CD4-positive, alpha-beta T cell treated with Interferon alpha-2 for 1 hour (primary cell): ENCODE measurements at places on chromosomes 13 and 19.

- DNase-seq, result no peak
These were observed 82.3 kb downstream of the FGF9 start for GRCh38 chr13:21753117-21753729.

- no peak for DNase-seq
These were observed 140.8 kb downstream of the MIPEP start for GRCh38 chr13:23748109-23748990.

DNA sequence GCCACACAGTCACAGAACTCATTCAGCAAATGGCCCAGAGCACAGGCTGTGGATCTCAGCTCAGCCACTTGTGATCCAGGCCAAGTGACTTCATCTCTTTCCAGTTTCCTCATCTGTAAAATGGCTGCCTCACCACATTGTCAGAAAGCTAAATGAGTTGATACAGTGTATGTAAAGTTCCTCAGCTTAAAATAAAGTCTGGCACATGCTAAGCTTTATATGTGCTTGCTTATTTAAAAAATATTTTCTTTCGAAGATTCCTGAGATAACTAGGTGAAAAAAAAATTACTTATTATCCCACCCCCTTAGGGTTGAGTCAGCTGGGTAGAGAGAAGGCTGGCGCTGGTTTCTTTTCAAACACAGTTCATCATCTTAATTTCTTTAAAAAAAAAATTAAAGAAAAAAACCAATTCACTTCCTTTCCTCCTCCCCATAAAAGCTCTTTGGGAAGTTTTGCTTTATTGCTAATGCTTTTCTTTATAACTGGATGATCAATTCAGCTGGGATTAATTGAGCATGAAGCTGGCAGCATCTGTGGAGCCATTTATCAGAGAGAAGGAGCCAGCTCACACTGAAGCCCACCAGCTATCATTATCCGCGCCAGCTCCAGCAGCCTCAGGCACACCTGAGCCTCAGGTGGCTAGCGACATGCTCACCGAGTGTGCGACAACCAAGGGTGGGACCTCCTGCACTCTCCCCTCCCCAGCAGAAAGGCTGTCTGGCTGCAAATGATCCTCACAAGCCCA, 354.9 kb downstream of the FOXO1 start:
- DNase-seq, result no peak

GRCh38 chr19:46296722-46297461, at the start of gene HIF3A:
Gene HIF3A (plus strand): TSS chr19:46297042. CDS start chr19:46297077, 35 bp downstream.
- DNase-seq, result no peak

- no peak for DNase-seq
These were observed 232.5 kb downstream of the ZNF536 start for GRCh38 chr19:30604657-30605056.

GRCh38 chr13:50401721-50402465, 386.6 kb downstream of the KCNRG start:
- no peak for DNase-seq

- DNase-seq, result no peak
These were observed 64.9 kb upstream of the MED4 start for GRCh38 chr13:48159826-48160225.

- DNase-seq, result no peak
These were observed 4.1 kb downstream of the ZIC5 start for GRCh38 chr13:99967498-99967868.

DNA sequence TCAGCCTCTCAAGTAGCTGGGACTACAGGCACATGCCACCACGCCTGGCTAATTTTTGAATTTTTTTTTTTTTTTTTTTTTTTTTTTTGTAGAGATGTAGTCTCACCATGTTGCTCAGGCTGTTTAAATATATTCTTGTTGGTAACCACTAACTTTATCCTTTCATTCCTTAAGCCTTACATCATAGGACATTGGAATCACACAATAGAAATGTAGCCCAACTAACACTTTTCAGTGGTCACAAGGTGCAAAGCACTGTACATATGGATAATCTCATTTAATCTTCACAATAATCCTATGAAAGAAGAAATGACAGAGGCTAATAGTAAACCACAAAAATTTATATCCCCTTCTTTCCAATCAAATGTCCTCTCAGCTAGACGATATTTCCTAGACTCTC, 417.8 kb upstream of the DACH1 start:
- DNase-seq, result no peak

DNA sequence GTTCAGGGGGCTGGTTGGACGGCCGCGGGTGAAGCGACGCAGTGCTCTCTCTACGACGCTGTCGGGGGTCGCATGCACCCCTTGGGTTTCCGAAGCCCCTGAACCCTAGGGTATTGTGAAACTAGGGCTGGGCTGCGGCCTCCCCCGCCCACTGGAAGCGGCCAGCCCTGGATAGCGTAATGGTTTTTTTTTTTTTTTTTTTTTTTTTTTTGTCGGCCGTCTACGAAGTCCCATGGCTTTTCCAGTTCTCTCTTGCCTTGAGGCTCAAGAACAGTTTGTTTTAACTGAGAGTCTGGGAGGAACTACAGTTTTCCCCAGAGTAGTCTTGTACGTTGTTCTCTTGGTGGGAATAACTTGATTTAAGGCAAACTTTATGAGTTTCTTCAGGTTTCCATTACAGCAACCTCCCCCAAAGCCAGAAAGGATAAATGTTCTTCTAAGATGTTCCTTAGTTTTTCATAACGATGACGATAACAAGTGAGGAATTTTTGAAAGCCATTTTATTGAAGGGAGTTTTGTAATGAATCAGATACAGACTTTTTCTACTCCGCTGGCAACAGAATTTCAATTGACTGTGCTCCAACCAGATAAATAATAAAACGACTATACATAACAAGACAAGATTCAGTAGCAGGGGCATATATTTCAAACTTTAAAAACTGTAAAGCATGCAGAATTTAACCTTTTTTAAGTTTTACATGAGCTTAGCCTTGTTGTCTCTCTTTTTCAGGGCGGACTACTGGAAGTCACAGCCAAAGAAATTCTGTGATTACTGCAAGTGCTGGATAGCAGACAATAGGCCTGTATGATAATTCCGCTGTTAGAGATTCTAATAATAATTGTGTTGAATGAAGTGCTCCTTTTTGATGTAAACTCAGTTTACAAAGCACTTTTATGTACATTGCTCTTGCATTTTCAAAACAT, 867 bp downstream of the WBP4 start:
- no peak for DNase-seq

DNA sequence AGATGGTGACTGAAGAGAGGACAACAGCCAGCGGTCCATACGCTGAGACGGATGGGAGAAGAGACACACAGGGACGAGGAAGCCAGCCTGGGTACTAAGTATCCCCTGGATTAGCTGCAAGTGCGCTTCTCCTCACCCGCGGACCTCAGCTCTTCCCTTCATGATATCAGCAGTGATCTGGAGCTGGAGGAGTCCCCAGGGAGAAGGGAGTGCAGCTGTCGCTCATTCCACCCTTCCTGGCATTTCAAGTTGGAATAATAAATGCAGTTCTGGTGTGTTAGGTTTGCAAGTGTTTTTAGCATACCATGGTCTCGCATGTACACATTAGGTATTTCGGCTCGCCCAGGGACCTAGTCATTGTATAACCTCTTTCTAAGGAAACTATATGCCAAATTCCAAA, 88.5 kb upstream of the C1QTNF9B start:
- no peak for DNase-seq

- no peak for DNase-seq
These were observed 1.6 kb upstream of the KANK2 start for GRCh38 chr19:11198769-11199424.

DNA sequence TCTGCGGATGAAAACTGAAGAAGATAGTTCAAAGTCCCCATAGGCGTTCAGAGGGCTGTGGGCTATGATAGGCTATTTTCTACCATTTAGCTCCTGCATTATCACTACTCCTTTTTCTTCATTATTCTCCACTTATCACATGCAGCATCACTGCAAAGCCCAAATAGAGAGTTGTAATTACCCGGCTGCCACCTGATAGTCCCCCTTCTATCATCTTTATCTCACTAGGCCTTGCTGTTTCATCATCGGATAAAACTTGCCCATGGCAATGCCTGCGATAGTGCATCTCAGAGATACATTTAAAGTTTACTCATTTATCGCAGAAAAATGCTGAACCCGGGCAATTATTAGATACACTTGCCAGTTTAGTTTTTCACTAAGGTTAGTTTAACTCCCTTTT, 82.9 kb upstream of the SOX21 start:
- DNase-seq, result no peak

DNA sequence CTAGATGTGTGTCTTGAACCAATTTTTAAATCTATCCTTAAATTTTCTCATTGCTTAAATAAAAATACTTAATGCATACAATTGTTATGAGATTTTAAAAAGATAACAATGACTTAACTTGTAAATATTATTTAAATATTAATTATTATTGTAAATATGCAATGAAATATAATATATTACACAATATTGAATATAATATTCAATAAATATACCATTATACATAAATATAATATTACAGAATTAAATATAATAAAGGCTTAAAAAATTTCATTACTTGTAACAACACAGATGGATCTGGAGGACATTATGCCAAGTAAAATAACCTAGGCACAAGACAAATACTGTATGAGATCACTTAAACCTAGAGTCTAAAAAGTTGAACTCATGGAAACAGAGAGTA, 1532.3 kb downstream of the PCDH9 start:
- no peak for DNase-seq

GRCh38 chr13:99007414-99007986, 29.6 kb upstream of the DOCK9 start:
- no peak for DNase-seq

DNA sequence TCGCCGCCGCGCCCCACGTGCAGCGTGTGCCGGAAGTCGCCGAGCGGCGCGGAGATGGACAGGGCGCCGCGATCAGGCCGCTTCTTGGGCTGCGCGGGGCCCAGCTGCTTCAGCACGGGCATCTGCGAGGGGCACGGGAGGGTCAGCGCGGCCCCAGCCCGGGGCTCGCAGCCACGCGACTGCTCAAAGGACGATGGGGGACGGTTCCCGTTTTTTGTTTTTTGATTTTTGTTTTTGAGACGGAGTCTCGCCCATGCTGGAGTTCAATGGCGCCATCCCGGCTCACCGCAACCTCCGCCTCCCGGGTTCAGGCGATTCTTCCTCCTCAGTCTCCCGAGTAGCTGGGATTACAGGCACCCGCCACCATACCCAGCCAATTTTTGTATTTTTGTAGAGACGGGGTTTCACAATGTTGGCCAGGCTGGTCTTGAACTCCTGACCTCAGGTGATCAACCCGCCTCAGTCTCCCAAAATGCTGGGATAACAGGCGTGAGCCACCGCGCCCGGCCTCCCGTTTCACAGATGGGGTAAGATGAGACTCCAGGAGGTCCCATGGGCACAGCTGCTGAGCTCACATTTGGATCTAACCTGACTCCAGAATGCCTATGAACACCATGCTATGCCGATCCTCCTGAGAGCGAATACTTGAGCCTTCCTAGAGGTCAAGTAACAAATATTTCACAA, 2.0 kb upstream of the LENG9 start:
- DNase-seq, result no peak

DNA sequence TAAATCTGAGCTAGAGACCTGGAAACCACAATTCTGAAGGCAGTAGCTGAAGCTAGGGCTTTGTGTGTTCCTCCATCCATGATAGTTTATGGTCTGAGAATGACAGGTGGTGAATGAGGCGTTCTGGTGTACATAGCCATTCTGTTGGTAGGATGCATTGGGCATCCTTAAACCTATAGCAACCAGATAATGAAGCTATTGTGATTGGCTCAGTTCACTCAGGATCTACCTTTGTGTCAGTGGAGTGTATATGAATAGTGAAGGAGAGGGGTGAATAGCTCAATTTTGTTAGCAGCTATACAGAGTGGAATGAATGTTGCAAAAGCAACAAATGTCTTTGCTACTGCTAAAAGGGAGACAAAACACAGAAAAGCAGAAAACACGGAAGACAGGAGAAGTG, 80.0 kb upstream of the PCDH20 start:
- DNase-seq, result no peak

DNA sequence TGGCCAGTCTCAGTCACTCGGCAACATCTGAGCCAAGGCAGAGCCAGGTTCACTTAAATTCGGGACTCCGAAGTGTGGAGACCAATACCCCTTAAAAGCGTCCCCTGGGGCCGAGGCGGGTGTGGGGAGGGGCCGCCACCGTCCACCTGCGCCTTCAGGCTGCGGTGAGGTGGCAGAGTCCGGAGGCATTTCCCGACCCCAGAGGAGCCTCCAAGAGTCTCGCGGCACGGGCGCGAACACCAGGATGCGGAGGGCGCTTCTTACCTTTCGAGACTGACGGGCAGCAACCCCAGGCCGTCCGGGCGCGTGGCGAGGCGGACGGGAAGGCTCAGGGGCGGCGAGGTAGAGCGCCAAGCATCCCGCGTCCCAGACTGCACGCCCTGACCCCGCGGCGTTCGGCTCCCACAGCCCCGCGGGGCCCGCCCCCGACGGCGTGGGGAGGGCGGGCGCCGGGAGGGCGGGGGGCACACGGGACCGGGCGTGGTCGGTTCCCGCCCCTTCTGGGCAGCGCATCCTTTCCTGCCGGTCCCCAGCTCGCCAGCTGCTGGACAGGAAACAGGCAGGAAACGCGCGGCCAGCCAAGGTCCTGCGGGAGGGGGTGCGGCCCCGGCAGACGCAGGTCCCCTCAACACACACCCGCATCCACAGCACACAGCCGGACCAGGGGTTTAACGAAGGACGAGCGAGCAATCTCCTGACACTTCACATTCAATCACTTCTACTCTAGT, at the start of gene THSD1:
THSD1 (minus strand) TSS at position 406 of the 728 bp plus-strand sequence. CDS start 3,572 bp downstream, outside the sequence.
- no peak for DNase-seq

DNA sequence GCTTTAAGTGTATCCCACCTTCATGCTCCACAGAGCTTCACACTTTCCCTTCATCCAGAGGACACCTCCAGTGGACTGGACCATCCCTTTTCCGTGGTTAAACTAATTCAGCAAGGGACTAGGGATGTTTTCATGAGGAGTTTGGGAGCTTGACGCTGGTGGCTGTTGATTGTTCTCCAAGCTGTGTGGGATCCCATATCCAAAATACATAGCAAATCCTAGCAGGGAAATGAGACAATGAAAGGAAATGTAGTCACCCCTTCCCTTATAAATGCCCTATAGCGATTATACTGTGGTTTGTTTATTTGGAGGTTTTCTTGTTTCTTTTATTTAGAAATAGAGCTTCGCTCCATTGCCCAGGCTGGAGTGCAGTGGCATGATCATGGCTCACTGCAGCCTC, 31.6 kb upstream of the DPRX start:
- no peak for DNase-seq

DNA sequence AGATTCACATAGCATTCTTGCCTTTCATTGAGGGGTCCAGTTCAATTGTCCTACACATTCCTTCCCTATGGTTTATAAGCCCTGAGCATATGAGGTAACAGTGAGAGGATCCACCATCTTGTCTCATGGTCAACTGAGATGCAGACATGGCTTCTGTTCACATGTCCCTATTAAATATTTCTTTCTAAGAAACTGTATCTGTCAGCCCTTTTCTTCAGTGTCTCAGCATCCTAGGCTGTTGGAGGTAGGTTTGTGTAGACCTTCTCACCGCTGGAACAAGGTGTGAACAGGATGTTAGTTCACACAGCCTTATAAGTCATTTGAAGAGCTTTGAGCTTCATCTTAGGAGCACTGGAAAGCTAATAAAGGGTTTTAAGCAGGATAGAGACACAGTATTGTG, 110.3 kb upstream of the EDNRB start:
- DNase-seq, result no peak

GRCh38 chr13:69373747-69374425, 733.7 kb upstream of the ATXN8OS start:
- DNase-seq, result no peak
